ENCODE measurements at places on chromosomes 13 and 19.

- no peak for DNase-seq
Measured at GRCh38 chr19:48560095-48560530, 8.1 kb downstream of the SULT2B1 start.

GRCh38 chr13:24842549-24843274, 78.7 kb downstream of the RNF17 start:
- no peak for DNase-seq

GRCh38 chr13:71018995-71019394, 848.0 kb downstream of the DACH1 start:
- no peak for DNase-seq

DNA sequence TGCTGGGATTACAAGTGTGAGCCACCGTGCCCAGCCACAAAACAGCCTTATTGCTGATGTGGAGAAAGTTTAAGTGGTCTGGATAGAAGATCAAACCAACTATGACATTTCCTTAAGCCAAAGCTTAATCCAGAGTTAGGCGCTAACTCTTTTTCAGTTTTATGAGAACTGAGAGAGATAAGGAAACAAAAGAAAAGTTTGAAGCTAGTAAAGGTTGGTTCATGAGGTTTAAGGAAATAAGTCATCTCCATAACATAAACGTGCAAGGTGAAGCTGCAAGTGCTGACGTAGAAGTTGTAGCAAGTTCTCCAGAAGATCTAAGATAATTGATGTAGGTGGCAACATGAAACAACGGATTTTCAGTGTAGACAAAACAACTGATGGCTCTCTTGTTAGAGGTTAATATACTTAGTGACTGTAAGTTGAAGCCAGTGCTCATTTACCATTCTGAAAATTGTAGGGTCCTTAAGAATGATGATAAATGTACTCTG, 41.6 kb downstream of the ZMYM2 start:
- no peak for DNase-seq

DNA sequence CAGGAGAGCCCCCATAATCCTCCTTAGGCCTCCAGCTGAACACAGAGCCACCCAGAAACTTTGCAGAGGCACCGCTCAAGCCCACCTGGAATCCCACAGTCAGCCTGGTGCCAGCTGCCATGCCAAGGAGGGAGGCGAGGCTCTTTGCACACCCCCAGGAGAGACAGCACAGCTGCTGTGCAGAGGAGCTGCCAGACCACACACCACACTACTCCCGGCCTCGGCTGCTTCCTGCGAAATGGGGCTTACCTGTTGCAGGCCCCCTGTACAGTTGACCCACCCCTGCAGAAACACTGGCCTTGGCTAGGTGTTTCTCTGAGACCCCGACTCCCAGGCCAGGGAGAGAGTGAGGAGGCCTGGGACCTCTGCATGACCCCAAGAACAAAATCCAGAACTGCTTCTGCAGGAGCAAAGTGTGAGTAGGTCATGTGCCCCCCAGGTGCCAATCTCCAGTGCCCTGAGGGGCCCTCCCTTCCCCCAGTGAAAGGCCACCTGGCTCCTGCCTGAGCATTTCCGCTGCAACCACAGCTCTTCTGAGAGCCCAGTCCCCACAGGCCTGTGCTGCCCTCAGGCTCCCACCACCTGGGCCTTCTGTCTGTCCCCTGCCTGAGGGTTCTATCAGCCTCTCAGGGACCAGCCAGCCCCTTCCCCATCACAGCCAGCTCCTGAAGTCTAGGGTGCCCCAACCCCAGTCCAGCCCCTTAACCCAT, 580.4 kb downstream of the UQCRFS1 start:
- DNase-seq, result no peak

- DNase-seq, result no peak
Measured at GRCh38 chr13:39729156-39729555, 73.7 kb downstream of the COG6 start.

DNA sequence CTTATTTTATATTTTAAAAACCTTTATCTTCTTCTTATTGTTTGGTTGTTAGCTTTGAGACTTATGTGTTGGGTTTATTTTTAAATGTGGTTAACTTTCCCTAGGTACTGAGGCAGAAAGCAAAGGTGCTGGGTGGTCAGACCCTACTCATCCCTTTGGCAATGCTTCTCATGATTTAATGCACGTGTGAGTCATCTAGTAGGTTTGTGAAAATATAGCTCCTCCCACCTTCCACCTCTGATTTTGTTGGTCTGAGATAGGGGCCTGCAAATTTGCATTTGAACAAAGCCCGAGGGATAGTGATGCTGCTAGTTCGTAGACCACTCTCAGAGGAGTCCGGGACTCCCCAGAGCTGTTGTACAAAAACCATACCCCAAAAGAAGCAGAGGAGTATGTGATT, 771.3 kb upstream of the ARGLU1 start:
- no peak for DNase-seq

All from stimulated activated CD4-positive, alpha-beta T cell treated with anti-CD3 and anti-CD28 coated beads, Interleukin-12 subunit alpha, Interleukin-12 subunit beta, amount 100 ng/mL, for 4 hours (primary cell).